Thyroid gland (tissue), 4 donors: ENCODE measurements at places on chromosomes 7 and 10. TPM values are rescaled to one million over a fixed set of nuclear protein-coding genes. Genes with fewer than 3 reads are reported as not detected.

GRCh38 chr10:122567056-122567660 is 6.6 kb downstream of the DMBT1 start:
- no peaks in the 10 kb centered on the region for H3K36me3 ChIP-seq
- no peaks in the 10 kb centered on the region for H3K27me3 ChIP-seq
- no peak for DNase-seq
- H3K27ac ChIP-seq, result no peak overlapping the region

The SPAM1 gene
- total RNA-seq, result not detected

The PRPS1L1 gene
- not detected for total RNA-seq

GRCh38 chr7:92768501-92769393 is 67.6 kb downstream of the CDK6 start:
- no peak overlapping the region for H3K4me3 ChIP-seq
- DNase-seq, result no peak

DNA sequence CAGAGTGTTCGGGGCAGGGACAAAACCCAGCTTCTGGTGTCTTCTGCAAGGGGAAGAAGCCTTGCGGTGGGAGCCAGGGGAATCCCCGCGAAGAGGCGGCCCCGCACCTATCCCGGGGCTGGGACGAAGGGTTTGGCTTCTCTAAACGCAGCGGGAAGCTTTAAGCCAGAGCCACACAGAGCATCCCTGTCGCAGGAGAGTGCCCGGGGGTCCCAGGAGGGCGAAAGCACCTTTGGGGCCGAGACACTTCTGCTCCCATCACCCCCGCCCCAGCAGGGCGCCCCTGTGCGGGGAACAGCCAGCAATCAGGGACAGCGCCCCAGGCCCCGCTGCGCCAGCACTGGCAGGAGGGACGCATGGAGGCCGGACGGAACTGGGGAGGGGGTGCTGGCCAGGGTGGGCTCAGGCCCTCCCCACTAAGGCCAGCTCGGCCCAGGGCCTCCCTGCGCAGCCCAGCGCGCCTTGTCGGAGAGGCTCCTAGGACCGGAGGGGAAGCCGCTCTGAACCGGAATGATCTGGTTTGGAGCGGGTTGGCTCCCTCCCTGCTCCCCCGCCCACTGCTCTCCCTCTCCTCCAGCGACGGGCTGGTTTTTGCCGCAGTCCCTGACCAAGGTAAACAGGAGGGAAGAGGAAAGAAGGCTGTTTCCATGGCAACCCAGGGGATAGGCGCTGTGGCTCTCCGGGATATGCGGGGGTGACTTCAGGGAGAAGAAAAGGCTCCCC is 63.9 kb downstream of the TMEM209 start:
- peak; percentile 94 for DNase-seq
- no peaks in the 10 kb centered on the region for H3K27me3 ChIP-seq
- H3K27ac ChIP-seq, result peak overlapping the region; percentile 96
- peaks cover 76% of the 10 kb centered on the region for H3K4me1 ChIP-seq

DNA sequence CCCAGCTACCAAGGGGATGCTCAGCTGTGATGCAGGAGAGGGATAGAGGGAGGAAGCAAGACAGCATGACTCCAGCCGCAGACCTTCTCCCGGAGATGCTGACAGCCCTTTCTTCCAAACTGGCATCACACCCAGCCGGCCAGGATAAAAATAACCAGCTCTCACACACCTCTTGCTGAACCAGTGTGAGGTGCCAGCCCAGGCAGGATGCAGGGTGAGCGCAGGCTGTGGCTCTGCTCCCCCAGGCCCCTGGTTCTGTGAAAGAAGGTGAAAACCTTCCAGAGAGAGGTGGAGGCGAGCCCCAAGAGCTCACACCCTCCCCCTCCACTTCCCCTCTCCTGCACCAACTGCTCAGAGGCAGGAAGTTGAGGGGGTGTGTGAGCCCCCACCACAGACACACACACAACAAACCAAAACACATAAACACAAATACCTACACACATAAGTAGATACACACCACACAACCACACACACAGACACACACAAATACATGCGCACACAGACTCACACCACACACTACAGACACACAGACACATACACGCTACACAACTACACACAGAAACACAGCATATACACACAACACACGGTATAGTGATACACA is 4.0 kb downstream of the GPR15LG start:
- peaks cover 10% of the 10 kb centered on the region for H3K4me1 ChIP-seq
- H3K27me3 ChIP-seq, result no peaks in the 10 kb centered on the region
- no peaks in the 10 kb centered on the region for H3K36me3 ChIP-seq
- no peak overlapping the region for H3K4me3 ChIP-seq
- no peak overlapping the region for H3K27ac ChIP-seq
- DNase-seq, result no peak

DNA sequence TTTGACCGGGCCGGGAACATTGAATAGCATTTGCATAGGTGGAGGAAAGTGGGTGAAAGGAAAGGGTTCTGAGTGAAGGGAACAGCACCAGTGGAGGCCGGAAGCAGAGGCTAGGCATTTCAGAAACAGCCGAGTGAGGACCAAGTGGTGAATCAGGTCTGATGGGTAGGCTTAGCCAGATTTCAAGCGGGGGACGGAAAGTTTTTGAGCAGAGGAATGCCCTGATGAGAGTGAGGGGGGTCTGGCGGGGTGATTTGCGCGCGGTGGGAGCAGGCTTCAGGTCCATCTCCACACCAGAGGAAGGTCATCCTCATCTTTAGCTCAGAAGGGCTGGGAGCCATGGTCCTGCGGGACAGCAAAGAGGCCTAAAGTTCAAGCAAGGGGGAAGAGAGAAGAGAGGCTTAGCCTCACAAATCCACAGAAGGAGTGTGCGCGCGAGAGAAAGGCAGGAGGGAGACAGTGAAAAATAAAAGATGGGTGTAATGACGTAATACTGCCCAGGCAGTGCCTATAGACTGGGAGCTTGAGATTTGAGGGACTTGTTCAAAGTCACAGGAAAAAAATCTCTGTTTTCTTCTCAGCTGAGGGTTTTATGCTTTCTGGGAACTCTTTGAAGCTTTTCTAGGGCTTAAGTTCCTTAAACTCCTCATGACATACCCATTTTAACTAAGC is 1.0 kb upstream of the DENND2A start:
- H3K27me3 ChIP-seq, result no peaks in the 10 kb centered on the region
- H3K36me3 ChIP-seq, result no peaks in the 10 kb centered on the region

DNA sequence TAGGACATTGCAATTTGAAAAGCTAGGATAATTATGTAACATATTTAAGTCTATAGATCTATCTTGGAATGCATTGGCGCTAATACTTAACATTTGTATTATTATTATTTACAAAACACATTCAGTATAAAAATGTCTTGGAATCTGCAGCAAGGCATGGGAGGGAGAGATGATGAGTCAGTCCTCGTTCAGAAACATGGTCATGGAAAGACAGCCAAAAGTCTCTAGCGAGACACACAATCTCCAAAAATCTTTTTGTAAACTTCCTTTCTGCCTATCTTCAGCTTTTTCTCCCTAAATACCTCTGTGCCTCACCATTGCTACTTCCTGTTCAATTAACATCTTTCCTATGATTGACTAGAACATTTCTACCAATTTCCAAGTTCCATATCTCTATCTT is 188.4 kb upstream of the CACNA2D1 start:
- no peak overlapping the region for H3K4me3 ChIP-seq
- H3K36me3 ChIP-seq, result no peaks in the 10 kb centered on the region
- no peaks in the 10 kb centered on the region for H3K4me1 ChIP-seq
- H3K27me3 ChIP-seq, result no peaks in the 10 kb centered on the region
- H3K27ac ChIP-seq, result no peak overlapping the region
